ENCODE measurements at places on chromosomes 5 and 9.

DNA sequence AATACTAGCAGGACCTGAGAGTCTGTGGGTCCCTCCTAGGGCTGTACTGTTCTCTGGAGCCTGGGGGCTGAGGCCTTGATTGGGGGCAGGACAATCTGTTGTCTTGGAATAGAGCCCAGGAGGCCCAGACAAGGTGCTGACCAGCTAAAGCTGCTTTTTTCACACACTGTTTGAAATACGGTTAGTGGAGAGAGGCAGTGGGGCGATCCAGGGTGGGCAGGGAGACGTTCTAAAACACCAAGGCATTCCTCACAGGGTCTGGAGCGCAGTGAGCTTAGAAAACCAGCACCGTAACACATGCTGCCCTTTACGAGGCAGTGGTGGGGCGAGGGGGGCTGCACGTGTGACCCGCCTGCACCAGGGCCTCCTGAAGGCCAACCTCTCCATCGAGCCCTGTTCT lies 55.1 kb downstream of the EHMT1 start:
- DNase-seq: no peak

DNA sequence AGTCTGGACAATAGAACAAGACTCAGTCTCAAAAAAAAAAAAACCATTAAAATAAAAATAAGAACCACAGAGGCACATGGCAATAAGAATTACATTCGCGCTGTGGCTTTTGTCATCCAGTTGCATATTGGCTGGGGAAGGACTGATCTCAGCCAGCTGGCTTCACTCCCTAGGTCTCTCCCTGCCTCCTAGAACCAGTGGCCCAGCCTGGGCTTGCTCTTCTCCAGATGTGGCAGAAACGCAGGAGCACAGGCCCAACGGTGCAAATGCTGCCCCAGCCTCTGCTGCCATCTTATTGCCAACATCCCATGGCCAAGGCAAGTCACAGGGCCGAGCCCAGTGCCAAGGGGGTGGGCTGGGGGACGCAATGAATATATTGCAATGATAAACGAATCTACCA lies 37.0 kb downstream of the NKX2-5 start:
- no peak for DNase-seq

GRCh38 chr5:179430193-179431175 lies 85.2 kb upstream of the ADAMTS2 start:
- DNase-seq: no peak

DNA sequence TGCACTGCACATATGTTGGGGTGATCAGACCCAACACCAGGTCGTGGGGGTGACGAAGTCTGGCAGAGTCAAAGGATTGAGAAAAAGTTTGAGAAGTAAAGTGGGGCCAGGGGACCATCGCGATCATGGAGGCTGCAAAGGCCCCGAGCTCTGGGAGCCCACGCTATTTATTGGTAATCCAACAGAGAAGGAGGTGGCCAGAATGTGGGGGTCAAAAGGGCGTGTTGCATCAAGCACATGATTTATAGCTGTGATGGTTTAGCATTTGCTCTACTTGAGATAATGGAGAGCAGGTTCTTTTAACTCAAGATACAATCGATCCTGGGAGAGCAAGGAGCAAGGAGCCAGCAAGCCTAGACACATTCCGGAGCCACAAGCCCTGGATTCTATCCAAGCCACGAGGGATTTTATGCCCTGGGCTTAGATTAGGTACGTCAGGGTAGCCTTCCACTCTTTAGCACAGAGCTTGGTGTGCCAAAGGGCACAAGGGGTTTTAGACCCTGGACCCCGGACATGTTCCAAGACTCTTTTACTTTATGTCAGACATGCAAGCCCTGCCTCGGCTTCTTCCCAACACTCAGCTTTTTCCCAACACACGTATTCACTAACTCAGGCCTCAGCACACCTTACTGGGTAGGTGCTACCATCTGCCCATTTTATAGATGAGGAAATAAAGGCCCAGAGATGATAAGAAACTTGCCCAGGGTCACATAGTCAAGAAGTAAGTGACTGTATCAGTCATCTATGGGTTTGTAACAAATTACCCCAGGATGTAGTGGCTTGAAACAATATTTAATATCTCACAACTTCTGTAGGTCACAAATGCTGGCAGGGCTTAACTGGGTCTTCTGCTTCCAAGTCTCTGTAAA lies 39.5 kb downstream of the NSUN2 start:
- no peak for DNase-seq

DNA sequence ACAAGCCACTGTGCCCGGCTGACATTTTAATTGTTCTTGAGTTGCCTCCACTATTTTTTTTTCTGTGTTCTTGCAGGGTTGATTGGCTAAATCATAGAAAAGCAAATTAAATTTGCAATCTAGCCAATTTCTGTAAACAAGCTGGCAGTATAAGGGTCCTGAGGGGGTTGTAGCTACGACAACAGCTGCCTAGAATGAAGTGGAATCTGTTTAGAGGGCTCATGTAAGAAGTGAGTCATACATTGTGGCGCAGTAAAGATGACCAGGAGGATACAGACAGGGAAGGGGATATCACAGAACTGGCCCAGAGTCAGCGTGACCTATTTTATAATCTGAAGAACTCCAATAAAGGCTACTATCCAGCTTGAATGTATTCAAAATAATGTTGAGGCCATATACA lies 82.2 kb upstream of the TLE1 start:
- no peak for DNase-seq

DNA sequence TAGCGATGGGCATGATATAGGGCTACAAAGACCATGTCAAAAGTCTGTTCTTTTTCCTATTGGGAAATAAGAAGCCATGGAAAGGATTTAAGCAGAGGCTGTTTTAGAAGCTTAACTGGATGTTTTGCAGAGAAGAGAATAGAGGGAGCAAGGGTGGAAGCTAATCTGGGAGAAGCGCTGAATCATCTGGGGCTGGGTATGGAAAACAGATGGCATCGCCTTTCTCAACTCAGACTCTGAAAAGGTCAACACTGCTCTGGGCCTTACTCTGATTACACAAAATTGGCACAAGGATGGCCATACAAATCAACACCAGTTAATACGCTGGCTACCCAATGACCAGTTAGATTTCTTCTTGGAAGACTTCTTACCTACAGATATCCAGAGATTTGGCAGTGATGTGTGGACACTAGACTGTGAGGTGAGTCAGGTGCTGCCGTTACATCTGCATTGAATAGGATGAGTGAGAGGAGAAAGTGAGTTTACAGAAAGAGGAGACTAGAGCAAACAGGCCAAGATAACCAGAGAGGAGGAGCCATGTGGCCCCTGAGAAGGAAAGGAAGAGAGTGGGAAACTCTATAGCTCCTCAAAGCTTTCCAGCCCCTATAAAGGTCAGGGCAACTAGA lies 6.2 kb upstream of the TCERG1 start:
- no peak for DNase-seq

- no peak for DNase-seq
These were observed 35.8 kb downstream of the DCAF10 start for GRCh38 chr9:37836386-37836785.

GRCh38 chr5:91898019-91898418 lies 514.9 kb upstream of the ARRDC3 start:
- no peak for DNase-seq

- DNase-seq: no peak
These were observed 823.2 kb downstream of the TLE1 start for GRCh38 chr9:80866121-80866520.

DNA sequence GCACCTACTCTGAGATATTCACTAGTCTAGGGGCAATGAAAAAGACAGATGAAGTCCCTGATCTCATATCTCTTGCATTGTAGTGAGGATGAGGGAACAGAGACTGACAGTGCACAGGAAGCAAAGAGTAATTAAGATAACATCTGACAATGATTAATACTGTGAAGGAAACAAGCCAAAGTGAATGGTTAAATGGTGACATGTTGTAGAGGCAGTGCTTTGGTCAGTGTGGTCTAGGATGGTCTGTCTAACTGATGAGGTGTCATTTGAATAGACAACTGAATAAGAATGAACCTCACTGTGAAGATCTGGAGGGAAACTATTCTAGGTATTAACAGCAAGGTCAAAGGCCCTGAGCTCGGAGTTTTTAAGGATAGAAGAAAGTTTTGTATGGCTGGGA lies 333.3 kb upstream of the GRIA1 start:
- no peak for DNase-seq

DNA sequence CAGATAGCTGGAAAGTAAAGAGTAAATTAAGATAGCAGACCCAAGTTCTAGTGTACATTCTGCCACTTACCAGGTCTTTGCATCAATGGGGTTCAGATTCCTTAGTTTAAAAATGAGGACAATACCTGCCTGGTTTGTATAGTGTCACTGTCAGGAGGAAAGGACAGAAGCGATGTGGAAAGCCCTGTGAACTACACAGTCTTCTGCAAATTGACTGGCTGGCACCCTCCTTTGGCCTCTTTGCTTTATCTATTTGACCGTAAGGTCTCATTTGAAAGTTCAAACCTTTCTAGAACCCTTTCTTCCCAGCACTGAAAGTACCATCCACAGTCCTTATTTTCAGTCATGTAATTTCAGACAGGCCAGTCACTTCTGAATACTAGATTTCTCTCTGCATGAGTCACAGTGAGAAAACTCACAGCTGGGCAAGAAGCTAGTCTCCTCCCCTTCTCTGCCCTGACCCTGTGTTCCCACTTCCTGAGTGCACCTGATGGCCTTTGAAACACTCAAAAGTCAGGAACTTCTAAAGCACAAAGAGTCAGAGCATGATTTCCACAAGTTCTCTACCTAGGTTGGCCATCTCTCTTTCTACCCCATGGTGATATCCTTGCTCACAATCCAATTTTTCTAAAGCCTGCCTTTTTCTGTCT lies 91.3 kb upstream of the RASEF start:
- no peak for DNase-seq

DNA sequence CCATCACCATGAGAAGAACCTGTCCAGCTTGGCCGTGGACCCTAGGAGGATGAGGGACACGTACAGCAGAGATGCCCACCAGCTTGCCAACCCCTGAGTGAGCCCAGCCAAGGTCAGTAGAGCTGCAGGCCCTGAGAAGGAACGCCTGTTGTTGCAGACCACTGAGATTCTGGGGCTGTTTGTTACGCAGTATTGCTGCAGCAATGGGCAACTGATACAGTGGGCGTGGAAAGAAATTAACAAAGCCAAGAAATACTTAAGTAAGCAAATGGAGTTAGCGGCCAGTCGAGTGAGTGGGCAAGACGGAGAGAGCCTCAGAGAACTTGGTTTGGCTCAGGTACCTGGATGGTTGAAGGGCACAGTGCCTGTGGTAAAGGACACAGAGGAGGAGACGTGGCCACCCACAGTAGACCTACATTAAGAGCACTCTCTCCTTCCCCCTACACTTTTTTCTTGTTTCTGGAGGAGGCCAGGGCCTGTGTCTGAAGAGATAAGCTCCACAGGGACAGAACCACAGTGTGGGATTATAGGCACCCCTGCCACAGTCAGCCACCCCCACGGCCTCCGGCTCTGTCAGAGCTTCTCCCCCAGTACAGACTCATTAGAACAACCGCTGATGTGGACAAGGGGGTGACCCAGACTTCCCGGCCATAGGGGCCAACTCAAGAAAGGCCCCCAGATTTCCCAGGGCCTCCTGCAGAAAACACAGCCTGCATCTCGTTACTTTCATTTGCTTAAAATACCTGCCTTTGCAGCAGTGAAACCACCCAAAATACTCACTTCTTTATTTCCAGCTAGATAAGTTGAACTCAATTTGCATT lies 40.1 kb upstream of the GRHPR start:
- no peak for DNase-seq

DNA sequence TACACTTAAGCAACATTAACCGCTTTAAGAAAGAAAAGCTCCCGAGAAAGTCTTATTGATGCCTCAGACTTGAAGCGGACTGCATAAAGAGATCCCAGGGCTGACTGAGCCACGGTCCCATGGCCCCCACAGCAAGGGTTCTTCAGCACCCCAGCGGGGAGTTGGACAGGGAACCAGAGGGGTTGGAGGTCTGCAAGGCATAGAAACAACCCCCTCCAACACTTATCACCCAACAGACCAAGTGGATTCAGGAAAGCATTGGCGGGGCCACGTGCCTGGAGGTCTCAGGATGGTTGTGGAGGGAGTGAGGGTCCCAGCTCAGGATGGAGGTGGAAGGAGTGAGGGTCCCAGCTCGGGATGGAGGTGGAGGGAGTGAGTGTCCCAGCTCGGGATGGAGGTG lies 143.7 kb upstream of the IRX2 start:
- DNase-seq: no peak

GRCh38 chr5:107275333-107275732 lies 395.4 kb downstream of the EFNA5 start:
- DNase-seq: no peak

DNA sequence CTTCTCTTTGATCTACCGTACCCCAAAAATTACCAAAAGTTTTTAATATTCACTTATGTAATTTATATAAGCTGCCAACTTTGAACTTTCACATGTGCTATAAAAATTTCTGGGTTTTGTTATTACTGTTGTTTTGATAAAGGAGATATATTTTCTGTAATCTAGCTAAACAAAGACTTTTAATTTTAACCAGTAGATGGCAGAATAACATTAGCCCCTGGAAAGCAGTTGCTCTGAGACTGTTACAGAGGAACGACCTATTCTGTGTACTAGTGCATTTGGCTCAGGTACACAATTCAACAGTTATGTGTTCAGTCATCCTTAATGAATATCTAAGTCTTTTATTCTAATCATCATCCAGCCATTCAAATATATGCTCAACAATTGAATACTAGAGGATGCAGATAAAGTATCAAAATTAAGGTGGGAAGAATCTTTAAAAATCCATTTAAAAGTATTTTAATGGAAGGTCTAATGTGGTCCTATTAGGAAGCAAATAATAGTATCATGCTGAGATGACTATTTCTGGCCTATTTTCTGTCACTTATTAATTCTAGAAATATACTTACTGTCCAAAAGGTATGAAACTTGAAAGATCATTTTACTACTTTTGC lies 8.6 kb downstream of the KLHL9 start:
- DNase-seq: peak; percentile 26

DNA sequence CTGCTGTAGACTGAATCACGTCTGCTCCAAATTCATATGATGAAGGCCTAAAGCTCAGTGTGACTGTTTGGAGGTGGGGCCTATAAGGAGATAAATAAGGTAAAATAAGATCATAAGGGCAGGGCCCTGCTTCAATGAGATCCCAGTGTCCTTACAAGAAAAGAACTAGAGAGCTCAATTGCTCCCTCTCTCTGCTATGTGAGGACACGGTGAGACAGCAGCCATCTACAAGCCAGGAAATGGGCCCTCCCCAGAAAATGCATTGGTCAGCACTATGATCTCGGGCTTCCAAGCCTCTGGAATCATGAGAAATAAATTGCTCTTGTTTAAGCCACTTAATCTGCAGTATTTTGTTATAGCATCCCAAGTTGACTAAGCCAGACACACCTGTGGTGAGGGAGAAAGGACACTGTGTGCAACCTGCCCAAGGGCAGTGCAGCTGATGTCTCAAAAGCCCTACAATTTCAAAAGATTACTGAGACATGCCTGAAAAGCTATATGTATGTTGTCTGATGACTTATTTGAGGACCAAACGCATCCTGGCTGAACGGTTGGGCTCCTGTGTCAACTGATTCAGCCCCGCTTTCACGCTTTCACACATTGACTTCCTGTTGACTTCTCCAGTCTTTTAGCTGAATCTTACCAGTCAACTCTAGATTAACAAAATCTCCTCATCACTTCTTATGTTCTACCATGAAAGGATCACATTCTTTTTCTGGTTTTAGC lies 13.2 kb downstream of the GZMK start:
- DNase-seq: no peak

- no peak for DNase-seq
These were observed 69.6 kb upstream of the SPATA31E1 start for GRCh38 chr9:87813119-87813463.

Measured in NCI-H1436 (cell line).